ENCODE measurements at places on chromosomes 3 and 15.

DNA sequence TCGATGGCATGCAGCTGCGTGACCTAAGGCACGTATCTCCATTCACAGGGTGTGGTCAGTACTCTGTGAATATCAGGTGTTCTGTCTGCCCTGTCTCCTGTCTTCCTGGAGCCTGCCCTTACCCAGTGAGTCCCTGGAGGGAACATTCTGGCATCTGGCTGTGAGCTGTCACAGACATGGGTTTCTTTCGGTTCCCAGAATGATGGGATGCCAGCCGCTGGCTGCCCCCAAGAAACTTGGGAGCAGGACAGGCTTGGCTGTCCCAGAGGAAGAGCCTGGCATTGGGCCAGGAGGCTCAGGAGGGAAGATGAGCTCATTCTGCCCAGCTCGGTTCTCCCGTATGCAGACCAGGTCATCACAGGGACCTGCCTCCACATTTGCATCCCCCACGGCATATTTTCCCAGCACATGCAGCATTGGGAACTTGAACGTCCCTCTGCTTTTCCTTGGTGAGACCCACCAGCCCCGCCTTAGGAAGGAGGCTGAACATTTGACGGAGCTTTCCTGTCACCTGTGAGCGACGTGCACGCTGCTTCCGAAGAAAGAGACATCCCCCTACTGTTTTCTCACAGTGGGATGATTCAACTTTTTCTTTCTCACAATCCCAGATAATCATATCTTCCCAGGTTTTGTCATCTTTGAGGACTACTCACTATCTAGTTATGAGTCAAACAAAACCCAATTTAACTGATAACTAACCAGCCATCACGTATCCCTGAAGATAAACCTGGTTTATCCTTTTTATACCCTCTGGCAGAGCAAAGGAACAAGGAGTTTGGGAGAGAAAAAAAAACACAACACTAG, 22.0 kb upstream of the PGPEP1L start:
- DNase-seq, result no peak

GRCh38 chr3:6394944-6395343, 466.0 kb upstream of the GRM7 start:
- DNase-seq, result no peak

- no peak for DNase-seq
Measured at GRCh38 chr15:37618353-37618752, 316.1 kb upstream of the TMCO5A start.

- DNase-seq, result no peak
Measured at GRCh38 chr3:43247561-43248184, 38.7 kb upstream of the SNRK start.

- no peak for DNase-seq
Measured at GRCh38 chr3:188974856-188975599, 196.7 kb upstream of the TPRG1 start.

DNA sequence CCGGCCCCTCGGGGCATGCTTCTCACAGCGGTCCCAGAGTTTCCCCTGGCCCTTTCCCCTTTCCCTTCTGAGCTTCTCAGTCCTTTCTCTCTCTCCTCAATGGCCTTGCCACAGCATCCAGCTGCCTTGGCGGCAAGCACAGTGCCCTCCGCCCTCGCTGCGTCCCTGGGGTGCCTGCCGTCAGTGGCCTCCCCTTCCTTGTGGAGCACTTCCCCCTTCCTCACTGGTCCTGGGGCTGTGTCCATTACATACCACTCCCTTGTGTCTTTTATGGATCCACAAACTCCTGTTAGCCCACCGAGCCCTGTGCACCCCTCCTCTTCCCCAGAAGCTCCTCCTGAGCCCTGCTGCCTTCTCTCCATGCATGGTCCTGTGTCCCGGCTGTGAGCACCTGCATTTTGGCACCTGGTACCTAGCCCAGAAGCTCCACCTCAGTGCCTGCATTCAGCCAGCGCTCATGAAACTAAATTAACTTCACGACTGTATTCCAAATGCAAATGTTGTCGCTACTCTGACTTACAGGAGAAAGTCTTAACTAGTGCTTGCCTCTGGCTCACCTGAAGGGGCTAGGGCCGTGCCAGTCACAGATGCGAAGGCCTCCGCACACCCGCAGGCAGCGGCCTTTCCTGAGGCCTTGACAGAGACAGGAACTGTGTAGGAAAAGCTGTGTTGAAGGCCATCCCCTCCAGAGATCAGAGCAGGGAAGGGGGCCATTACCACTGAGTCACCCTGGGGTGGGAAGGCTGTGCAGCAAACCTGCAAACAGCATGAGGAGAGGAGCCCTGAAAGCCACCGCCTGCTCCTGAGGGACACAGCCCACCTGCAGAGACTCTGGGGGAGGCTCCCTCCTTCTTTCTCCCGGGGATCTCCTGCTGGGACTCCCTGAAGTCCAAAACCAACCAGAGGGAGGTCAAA, 19.1 kb upstream of the KLF13 start:
- DNase-seq, result no peak

DNA sequence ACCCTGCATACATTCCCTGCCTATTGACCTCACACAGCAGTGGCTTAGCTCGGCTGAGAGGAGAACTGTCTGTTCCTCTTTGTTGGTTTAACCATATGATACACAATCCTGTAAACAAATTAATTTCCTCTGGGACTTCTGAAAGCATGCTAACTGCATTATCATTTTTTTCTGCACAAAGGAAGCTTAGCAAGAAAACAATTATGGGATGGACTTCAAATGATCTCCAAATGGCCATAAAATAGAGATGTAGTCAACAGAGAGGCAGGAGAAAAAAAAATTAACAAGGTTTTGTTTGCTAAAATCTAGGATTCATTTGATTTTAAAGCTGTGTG, 14.4 kb upstream of the TMC3 start:
- DNase-seq, result no peak

GRCh38 chr15:72783640-72784455, at the start of gene ADPGK:
TSS of gene ADPGK (minus strand) at chr15:72783758. CDS start at chr15:72783691, 67 bp downstream.
- peak; percentile 94 for DNase-seq

DNA sequence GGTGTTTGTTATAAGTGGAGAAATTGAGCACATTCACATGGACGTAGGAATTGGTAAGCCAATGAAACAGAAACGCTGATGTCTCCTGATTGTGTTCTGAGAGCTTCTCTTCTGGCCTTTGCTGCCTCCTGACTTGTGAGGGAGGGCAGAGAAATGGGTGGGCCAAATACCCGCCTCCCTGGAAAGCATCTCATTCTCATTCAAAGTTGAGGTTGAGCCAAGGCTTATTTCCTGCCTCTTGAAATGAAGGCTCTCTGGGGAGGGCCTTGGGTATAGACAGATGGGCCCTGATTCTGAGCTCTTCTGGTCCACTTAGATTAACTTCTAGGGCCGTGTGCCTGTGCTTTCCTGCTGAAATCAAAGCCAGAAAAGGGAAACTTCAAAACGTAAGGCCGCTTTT, 57.4 kb upstream of the MYZAP start:
- DNase-seq, result no peak

DNA sequence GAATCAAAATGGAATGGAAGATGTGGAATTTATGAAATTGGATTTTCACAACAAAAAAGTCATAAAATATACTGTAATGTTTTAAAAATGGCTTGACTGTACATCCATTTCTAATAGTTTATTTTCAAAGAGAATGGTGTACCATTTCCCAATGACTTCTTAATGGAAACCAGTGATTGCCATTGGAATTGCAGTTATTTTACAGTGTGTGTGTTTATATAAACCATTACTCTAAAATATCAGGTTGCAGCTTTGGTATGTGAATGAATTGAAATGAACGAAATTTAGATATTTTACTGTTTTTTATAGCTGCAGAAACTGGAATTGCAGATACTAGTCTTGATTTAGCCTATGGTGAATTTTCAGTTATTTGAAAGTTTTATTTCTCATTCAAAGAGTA, 165.6 kb downstream of the UBE2E2 start:
- DNase-seq, result no peak

DNA sequence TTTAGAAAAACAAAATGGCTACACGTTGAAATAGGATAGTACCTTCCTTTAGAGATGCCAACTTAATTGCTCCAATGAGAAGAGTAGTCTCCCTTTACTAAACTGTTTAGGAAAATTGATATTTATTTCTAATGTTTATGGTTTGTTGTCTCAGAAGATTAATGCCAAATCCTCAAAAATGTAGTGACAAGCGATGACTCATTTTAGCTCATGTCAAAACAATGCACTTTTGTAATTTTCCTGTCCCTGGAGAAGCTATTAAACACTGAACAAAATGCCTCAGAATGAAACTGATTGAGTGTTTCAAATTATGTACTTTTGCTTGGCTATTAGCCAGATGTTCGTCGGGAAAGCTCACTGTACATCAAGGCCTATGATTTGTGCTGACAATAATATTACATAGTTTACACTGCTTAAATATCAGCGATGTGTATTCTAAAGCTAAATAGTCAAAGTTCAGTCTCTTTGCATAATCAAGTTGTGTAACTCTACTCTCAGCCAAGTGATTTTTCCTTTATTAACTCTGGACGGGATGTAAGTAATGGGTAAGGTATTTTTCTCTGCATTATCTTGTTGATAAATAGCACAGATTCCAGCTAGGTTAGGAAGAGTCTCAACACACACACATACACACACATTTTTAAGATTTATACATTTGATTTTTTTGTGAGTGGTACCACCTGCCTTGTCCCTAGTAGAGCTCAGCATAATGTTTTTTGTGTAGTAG, 83.7 kb downstream of the CMSS1 start:
- DNase-seq, result peak; percentile 91

DNA sequence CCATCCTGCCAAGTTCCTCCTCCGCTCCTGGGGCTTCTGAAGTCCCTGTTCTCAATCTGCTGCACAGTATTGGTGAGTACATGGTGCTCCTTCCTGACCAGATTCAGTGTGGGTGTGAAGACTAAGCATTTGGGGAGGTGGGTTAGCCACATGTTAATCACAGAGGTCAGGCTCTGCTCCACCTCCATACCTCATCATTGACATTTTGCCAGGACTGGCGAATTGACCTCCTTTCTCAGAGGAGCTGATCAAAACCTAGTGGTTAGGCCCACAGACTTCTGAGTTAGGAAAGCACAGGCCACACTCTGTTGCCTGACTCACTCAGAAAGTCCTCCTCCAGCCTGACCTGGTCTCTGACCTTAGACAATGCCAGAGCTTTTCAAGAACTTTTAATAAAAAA, 8.4 kb upstream of the RPS17 start:
- DNase-seq, result no peak

DNA sequence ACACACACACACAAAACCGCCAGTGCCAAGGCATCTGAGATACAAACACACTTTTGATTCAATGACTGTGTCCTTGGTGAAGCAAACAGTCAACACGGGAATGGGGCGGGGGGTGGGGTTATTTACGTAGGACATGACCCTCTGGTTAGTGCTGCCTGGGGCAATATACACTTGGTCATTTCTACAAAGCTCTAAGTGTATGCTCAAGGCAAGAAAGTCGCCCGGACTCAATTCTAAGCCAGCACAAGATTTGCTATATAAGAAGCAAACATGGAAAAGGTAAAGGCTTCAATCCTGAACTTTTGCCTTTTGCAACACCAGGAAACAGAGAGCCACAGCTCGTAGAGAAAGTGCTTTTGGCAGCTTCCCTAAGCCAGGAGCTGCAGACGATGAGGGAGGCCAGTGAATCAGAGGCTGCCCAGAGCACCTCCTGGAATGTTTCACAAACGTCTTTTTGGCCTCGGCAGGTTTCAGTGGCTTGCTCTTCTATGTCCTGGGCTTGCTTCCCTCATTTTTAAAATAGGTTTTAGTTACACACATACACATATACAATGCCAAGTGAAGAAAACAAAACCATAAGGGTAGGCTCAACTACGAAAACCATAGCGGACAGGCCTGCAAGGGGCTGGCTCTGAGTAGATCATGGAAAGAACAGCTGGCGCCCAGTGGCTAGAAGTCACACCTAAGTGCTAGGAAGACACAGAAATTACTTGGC, 73.6 kb downstream of the TM4SF4 start:
- DNase-seq, result no peak

DNA sequence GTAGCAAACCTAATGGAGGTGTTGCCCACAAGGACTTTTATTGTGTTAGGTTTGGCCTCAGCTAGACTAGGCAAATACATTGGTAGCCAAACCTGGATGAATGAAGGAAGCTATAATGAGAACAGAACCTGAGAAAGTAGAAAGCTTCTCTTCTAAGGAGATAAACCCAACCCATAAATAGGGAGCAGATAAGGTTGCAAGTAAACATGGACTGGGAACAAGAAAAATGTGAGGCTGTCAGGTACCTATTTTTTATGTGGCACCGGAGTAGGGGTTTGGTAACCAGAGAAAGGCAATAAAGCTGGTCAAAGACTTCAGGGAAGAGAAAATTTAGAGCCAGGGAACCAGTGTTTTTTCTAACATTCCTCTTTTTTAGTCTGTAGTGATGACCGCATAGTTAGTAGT, 25.0 kb downstream of the ZNF654 start:
- no peak for DNase-seq

DNA sequence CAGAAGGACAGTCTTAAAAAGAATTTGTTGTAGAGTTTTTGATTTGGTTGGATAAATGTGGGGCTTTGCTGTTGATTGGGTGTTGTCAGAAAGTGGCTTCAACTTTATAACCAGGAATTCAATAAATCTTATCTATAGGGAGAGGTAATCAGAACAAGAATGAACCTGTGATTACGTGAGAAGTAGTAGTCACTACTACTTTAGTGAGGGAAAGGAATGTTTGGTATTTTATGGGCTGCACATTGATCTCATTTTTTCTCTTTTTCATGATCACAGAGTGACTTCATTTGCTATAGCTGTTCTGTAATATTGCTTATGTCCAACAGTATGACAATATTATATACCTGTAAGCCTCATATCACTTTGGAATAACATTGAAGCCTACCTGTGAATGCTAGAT, 485.2 kb upstream of the BCHE start:
- DNase-seq, result no peak

GRCh38 chr15:68506071-68506470, 72.7 kb upstream of the CORO2B start:
- no peak for DNase-seq

GRCh38 chr15:74055804-74056203, 26.5 kb downstream of the GOLGA6A start:
- DNase-seq, result peak; percentile 8

GRCh38 chr3:124217542-124217941, 225.6 kb upstream of the ROPN1 start:
- peak; percentile 76 for DNase-seq

DNA sequence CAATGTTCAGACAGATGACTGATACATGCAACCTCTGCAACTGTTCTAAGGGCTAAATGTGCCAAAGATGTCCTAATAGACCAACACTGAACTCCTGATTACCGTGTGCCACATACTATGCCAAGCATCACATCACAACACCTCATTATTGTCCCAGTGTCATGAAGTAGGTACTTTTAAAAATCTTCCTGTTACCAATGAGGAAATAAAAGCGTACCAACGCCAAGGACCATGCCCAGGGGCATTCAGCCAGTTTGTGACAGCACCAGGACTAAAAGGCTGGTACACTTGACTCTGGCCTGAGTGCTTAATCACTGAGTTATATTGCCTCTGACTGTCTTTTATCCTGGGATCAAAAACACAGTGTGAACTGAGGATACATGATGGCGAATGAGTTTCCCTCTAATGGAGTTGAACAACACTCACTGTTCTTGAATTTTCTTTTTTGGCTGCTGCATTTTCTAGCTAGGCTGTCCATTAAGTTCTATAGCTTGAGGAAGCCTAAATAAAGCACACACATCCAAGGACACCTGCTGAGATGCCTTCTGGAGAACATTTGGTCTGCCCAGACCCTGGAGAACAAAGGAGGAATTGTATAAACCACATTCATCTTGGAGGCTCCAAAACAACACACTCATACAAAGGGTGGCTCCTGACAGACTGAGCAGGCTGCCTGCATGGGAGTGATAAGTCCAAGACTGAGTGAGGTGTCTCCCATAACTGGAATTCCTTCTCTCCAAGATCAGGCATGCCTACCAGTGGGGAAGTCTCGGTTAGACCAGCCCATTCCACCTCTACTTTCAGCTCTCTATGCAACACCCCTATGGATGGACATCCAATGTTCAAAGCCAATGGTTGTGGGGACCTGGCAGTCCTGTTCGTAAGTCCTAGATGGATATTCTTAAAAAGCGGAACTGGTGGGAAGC, 126.7 kb upstream of the PRICKLE2 start:
- DNase-seq, result no peak
